Activated CD4-positive, alpha-beta T cell treated with anti-CD3 and anti-CD28 coated beads, Interleukin-2, amount 50 U/mL, for 16 hours (primary cell): ENCODE measurements at places on chromosomes 2 and 18.

- DNase-seq, result no peak
These were observed 52.7 kb downstream of the MAP2 start for GRCh38 chr2:209476367-209477208.

GRCh38 chr2:18123211-18123570, 244.7 kb downstream of the KCNS3 start:
- DNase-seq, result no peak

DNA sequence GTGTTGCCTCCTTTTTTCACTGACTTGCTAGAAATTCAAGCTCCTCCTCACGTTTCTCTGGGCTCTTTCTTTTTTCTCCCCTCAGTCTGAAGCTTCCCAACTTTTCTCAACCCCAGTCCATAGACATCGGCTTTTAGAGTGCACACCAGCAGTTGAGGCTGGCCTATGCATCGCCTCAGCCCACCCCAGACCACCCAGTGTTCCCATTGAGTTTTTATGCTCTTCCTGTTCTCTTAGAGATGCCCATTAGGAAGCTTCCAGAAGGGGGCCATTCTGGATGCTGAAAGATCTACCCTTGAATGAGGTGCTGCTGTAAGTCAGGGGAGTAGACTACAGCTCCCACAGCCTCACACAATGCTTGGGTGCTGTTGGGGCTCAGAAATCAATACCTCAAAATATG, 12.0 kb upstream of the GYPC start:
- DNase-seq, result no peak

DNA sequence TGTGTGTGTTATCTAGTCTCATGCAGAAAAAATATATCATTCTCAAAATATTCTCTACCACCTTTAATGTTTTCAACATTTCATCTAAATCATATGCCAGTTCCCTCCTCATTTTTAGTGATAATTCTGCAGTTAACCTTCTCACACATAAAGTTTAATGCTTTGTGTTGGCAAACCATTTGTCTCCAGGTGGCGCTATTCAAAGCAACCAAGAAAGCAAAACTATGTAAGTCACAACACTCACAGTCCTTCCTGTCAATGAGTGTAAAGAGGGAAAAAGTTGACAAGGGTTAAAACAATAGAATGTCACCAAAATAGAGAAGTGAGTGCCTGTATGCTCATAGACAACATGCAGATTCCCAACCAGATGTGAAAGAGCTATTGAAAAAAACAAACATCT, 961.6 kb upstream of the LRRTM1 start:
- no peak for DNase-seq
